ENCODE measurements at places on chromosomes 12 and 14.

GRCh38 chr12:42094277-42094676 lies 50.4 kb downstream of the GXYLT1 start:
- DNase-seq = no peak

GRCh38 chr14:77186911-77187648 lies 5.5 kb downstream of the TMEM63C start:
- DNase-seq = no peak

DNA sequence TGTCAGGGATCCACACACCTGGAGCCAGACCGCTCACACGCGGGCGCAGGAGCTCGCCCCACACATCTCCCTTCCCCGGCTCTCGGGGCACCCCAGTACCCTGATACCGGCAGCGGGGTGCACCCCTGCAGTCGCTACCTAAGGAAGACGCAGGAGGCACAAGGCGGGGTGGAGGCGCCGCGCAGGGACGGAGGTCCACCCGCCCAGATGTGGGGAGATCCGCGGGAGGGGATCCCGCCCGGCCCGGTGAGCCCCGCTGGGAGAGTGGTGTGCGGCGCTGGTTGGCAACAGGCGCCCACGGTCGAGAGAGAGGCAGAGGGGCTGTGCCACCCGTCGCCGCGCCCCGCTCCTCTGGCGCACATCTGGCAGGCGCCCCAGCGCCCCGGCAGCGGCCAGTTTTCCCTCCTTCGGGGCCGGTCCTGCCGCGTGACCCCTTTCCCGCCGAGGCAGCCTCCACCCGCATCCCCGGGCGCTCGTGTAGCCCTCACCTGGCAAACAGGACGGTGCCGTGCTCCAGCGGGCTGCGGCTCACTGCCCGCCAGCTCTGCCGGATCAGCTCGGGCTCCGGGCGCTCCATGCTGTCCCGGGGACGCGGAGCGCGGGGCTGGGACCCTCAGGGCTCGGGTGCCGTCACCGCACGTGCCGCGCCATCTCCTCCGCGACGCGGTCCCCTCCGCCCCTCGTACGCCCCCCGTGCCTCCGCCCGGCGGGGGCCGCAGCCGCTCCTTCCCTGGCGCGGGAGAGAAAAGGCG lies 469 bp downstream of the NGB start:
- no peak for DNase-seq

GRCh38 chr14:105945896-105946295 lies 419.5 kb downstream of the TMEM121 start:
- DNase-seq = peak; percentile 14

GRCh38 chr12:57755454-57756372 lies 810 bp downstream of the MARCHF9 start:
- DNase-seq = no peak

DNA sequence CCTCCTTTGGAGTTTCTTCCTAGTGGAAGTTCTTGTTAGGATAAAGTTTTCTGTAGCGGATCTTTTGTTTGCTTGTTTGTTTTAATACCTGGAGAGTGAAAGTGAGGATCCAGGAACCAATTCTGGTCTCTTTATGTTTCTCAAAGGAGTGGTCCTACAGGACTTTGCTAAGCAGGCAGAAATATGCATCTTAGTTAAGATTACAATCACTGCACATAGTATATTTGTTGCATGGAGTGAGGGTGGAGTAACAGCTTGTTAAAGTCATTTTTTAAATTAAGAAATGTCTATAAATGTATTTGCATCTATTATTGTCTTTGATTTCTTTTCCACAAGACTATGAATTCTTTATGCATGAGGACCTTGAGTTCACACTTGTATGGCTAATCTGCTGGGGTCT lies 76.7 kb downstream of the DRAM1 start:
- DNase-seq = no peak

GRCh38 chr14:36271939-36272907 lies 48.2 kb downstream of the MBIP start:
- DNase-seq = peak; percentile 10

GRCh38 chr12:25362646-25363045 lies 111.9 kb upstream of the KRAS start:
- no peak for DNase-seq

- no peak for DNase-seq
Observed at GRCh38 chr14:77053046-77053841, 24.7 kb upstream of the IRF2BPL start.

- no peak for DNase-seq
Observed at GRCh38 chr12:24796876-24797275, 152.0 kb downstream of the BCAT1 start.

GRCh38 chr12:124774054-124774461 lies 89.6 kb downstream of the SCARB1 start:
- no peak for DNase-seq

- no peak for DNase-seq
Observed at GRCh38 chr14:73069585-73069984, 11.3 kb downstream of the RBM25 start.

- no peak for DNase-seq
Observed at GRCh38 chr14:100069161-100069800, 4.1 kb downstream of the EVL start.

GRCh38 chr12:119204131-119204530 lies 25.4 kb downstream of the HSPB8 start:
- DNase-seq = no peak

- no peak for DNase-seq
Observed at GRCh38 chr14:96746101-96746500, 51.1 kb upstream of the VRK1 start.

- no peak for DNase-seq
Observed at GRCh38 chr14:73757876-73758391, 43.8 kb upstream of the PNMA1 start.

GRCh38 chr12:62934799-62935674 lies at the start of gene PPM1H:
Gene PPM1H (minus strand): TSS chr12:62935150. CDS start chr12:62934736, 414 bp downstream.
- DNase-seq = no peak

- DNase-seq = no peak
Observed at GRCh38 chr12:53657041-53657440, 18.8 kb downstream of the ATP5MC2 start.

Data from stimulated activated CD4-positive, alpha-beta T cell treated with anti-CD3 and anti-CD28 coated beads, Interleukin-1b, Interleukin-23, amount 100 ng/mL, for 24 hours (primary cell).